C1 segment of cervical spinal cord (tissue), 14 donors: ENCODE measurements at places on chromosomes 7 and 10.
A peak's percentile ranks its signal among the peaks of the same experiment; 100 is the strongest.

- DNase-seq: no peak
Measured at GRCh38 chr7:112646783-112647182, 143.4 kb downstream of the TMEM168 start.

DNA sequence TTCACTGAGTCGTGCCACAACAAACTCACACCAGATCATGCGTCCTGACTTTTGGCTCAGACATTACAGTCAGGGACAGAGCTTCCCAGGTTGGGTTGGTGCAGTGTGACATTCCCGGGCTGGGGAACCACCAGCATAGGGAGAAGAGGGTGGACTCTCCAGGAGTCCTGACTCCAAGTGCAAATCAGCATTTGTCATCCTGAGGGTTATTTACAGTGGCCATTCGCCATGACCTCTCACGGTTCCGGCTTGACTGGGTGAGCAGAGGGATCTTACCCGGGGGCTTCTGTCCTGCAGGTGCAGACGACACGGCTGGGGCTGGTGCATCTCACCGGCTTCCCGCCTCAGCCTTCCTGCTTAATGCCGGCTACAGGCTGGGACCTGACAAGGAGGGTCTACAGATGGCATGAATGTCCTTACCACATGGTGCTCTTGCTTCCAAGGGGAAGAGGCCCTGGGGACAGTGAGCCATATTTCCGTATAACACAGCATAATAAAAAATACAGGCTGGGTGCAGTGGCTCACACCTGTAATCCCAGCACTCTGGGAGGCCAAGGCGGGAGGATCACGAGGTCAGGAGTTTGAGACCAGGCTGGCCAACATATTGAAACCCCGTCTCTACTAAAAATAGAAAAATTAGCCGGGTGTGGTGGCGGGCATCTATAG is 12.5 kb upstream of the INTS1 start:
- DNase-seq: no peak

DNA sequence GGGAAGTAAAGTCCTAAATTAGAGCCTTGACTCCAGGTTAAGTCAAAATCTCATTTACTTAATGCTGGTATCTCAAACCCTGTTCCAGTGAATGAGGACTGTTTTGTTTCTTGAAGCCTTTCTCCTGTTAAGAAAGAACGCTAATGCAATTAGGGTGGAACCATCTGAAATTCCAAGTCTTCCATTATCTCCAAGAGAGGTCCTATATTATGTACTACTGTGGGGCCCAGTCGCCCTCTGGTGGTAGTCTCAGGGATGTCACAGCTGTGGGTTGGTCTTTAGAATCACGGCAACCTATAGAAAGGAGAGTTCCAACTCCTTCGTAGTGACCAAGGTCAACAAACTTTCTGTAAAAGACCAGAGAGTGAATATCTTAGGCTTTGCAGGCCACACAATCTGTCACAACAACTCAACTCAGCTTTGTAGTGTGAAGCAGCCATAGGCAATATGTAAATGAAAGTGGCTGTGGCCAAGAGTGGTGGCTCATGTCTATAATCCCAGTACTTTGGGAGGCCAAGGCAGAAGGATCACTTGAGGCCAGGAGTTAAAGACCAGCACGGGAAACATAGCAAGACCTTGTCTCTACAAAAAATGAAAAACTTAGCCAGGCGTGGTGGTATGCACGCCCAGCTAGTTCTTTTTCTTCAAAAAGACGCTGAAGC is 9.3 kb downstream of the RPP38 start:
- peak; percentile 16 for DNase-seq

DNA sequence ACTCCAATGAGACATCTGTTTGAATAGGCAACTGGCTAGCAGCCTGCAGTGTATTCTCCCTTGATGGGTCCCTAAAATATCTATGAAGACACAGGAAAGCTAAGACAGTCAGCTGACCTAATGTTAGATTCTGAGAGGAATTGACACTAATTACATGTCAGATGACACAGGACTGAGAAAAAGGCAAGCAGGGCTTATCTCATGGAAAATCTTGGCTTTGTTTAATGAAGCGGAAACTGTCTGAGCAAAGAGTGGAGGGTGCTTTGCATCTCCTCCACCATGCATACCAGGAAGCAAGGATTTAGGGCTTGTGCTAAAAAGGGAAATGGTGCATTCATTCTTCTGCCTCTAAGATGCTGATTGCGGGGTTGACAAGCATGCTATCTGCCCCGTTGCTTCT is 135.5 kb upstream of the GLI3 start:
- no peak for DNase-seq

GRCh38 chr10:49322371-49323170 is 23.6 kb downstream of the C10orf71 start:
- no peak for DNase-seq

DNA sequence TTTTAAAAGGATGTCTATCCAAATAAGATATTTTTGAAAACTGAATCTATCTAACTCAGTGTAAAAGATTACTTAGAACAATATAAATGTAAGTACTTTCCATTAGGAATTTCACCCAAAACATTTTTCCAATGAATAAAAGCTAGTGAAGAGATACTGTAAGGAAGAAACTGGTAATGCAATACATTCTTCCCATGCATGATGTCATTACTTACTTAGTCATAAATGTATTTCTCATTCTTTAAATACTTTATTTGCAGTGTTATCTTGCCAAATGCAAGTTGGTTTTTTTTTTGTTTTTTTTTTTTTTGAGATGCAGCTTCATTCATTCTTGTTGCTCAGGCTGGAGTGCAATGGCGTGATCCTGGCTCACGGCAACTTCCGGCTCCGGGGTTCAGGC is 265.6 kb downstream of the PHF14 start:
- DNase-seq: no peak

- DNase-seq: no peak
Measured at GRCh38 chr7:68276725-68277124, 1280.1 kb downstream of the TYW1 start.

- DNase-seq: no peak
Measured at GRCh38 chr10:86024281-86025041, 342.1 kb downstream of the GRID1 start.

DNA sequence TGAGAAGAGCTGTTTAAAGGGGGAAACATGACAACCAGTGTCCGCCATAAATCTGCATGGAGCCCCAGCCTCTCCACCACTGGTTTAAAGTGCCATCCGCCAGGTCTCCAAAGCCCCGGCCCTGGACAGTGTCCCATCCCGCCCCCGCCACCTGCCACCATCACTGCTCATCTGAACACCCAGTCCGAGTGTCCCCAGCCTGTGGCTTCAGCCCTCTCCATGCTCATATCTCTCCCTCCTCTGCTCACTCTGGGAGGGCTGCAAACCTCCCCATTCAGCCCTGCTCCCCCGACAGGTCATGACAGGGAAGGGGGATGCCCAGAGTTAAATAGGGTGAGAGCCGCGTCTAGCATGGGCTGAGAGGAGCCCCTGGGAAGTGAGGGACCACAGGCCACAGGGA is 266.2 kb downstream of the DNAJB6 start:
- DNase-seq: no peak

DNA sequence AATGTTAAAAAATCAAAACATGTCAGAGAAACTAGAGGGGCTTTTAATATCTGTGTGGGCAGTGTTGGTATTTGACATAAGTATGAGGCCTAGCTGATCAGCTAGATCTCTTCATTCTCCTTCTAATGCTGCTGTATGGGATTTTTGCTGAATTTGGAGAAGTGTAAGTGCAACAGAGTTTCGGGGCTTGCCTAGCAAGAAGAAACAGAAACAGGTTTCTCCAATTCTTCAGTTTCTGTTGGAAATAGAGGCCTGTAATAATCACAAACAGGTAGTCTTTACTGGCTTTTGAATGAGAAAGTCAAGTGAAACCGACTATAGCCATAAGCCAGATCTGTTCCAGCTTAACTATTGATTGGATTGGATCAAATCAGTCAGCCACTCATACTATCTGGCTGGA is 96.4 kb upstream of the PCLO start:
- DNase-seq: no peak

GRCh38 chr10:5896208-5897052 is 6.4 kb downstream of the FBH1 start:
- no peak for DNase-seq

- no peak for DNase-seq
Measured at GRCh38 chr10:71648933-71649320, 70.7 kb downstream of the C10orf105 start.

DNA sequence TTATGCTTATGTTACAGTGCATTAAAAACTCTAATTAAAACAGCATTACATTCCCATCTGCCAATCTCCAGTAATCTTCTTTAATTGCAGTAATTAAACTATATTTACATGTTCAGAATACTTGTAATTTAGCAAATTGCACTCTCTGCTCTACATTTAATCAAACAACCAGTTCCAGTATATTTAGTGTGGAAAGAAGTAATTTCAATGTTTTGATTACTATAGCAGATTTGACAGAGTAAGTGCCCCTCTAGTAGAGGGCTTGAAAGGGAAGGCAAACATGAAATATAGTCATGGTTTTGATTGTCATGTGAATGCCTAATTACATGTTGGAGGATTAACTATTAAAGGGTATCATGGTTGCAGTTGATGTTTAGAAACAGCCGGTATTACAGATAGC is 739.7 kb downstream of the AUTS2 start:
- DNase-seq: no peak

DNA sequence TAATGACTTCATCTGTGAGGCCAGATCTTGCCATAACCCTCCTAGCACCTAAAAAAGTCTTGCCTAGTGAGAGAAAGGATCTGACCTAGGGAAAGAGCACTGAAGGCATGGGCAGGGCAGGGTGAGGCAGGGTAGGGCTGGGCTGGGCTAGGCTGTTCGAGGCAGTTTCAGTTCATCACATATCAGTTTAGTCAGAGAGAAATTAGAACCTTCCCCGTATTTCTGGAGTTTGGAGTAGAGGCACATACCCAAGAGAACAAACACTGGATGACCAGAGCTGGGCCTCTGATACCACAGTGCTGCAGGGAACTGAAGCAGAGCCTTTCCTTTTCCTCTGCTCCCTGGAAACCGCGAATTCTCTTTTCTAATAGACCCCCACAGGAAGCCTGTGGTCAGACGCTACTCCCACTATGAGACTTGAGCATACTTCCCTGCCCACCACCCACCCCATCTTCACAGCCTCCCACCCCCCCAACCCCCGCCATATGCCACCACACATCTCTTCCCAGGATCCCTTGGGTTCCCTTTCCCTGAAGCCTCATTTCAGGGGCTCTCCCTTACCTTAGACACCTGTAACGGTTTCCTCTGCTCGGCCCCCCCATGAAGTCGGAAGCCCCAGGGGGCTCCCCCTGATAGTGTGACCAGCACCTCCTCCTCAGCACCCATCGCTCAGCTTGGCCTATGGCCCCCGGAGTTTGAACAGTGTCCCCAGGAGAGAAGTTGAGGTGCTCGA is 406 bp downstream of the SYNPO2L start:
- no peak for DNase-seq

DNA sequence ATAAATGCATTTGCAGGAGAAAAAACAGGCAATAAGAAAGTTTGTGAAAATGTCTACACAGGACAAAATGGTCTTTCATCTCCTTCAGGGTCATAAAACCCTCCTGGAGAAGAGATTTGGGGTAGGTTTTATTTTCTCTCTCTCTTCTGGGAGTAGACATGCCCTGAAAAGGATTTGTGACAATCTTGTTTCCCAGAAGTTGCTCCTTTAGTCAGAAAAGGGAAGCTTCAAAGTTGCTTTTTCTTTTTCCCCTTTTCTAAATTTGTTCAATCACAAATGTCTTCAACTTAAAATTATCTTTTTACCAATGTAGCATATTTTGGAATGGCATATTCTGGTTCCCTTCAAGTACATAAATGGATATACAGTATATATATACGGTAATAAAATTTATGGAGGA is 9.4 kb upstream of the ANKRD22 start:
- DNase-seq: no peak

DNA sequence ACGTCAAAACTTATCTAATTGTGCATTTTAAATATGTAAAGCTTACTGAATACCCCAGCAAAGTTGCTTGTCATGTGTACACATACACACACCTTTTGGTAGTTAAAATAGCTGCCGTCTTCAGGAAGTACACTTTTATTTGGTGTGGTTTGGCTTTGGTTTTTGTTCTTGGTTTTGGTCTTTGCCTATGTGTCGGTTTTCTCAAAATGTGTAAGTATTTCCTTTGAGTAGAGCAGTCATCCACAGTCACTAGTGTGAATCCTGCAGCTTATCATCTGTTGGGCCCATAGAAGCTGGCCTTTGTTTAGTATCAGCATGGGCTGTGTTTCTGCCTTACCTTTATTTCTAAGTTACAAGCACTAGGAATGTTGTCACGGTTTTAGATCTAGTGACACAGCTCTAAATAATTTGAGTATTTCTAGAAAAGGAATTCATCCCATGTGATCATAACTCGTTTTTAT is 35.3 kb downstream of the NET1 start:
- no peak for DNase-seq

DNA sequence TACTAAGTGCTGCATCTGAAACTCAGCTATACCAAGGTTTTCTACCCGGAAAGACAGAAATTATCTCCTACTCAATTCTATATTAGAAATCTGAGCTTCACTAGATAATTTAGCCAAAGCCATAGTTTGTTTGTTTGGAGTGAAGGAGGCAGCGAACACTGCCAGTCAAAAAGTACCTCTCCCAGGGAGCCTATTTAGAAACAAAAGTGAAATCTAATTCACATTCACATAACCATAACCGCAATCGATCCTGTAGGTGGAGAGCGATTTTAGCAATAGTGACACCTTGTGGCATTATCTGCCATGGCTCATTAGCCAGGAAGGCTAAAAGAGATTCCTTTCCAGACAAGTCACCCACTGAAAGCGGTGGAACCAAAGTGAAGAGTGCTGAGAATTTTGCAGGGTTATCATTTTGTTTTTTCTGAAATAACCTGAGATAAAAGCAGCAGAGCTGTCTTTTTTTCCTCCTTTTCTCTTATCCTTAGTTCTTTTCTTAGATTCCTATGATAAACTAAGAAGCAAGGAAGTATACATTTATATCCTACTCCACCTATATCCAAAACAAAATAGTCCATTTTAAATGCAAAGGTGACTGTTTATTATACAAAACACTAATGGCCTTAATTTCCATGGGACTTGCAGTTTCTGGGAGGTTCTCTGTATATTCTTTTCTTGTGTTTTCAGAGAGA is 83.7 kb upstream of the BET1 start:
- DNase-seq: no peak

DNA sequence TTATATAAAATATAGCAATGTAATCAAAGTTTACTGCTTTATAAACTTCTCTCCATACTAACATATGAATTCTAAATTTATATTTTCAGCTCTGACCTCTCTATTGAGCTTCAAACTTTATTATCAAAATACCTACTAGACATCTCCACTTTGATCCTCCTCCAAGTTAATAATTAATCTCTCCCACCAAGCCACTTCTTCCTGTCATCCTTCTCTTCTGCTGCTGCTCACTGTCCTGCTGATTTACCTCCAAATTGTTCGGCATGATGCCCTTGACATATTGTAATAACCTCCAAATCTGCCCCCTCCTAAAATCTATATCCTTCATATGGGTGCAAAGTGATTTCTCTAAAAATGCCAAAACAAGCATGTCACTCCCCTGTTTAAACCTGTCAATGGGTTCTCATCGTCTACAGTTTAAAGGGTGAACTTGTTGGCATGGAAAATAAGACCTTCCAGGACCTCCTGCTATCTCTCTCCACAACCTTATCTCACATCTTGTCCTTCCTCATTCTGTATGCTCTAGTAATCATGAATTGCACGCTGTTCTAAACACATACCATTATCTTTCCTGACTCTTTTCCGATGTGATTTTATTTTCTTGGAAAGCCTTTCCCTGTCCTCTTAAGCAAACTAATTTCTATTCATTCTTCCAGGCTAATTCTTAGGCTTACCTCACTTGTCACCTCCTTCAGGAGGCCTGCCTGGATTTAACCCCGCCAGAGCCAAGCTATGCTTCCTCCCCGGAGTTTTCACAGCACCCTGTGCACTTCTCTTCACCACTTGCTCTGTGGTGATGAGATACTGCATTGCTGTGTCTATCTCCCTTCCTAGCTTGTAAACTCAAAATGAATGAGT is 52.1 kb upstream of the STK17A start:
- no peak for DNase-seq
